HT1080 (cell line): ENCODE measurements at places on chromosomes 6 and 20.
A peak's percentile ranks its signal among the peaks of the same experiment; 100 is the strongest.

DNA sequence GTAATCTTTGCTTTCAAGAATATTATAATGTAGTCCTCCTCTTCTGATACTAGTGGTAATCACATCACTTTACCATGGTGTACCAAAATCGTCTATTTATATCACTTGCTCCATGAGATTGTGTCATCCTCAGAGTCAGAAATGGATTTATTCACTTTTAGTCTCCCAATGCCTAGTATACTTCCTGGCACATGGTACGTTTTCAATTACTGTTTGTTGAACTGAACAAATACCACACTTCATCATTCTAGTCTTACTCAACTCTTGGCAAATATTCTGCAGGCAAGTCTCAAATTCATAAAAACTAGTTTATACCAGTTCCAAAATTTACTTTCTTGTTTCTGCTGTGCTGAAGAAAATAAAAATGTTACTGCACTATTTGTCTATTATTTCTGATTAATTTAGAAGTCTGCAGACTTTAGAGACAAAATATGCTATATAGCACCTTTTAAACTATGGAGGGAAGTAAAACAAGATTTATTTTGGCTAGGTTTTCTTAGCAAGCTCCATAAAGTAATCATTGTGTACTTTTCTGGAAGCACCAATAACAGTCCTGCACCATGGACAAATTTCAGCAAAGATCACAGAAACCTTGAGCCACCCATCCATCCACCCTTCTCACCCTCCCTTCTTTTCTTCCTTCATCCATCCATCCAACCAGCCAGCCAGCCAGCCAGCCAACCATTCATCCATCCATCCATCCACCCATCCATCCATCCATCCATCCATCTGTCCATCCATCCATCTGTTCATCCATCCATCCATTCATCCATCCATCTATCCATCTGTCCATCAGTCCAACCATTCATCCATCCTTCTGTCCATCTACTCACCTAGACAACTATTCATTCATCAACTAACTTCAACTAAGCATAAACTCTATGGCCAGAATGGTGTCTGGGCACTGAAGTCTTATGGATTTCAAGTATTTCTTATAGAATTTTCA lies 102.1 kb upstream of the STMND1 start:
- DNase-seq, result peak; percentile 7

DNA sequence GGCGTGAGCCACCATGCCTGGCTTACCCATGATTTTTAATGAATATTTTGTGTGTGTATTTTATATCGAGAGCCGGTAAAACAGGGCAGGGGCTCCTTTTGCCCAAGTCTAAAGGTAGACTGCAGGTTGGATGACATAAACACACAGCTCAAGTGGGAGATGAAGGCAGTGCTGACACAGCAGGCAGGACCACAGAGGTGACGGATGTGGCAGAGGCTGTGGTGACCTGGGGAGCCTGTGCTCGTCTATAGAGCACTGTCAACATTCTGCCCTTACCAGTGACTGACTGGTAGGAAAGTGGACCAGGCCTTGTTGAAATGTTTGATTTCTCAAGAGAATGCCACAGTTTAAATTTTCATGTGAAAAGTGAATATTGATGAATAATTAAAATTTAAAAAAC lies 137.5 kb downstream of the ZFP64 start:
- no peak for DNase-seq

- DNase-seq, result no peak
These were observed 136.1 kb downstream of the TFAP2A start for GRCh38 chr6:10278746-10279145.

DNA sequence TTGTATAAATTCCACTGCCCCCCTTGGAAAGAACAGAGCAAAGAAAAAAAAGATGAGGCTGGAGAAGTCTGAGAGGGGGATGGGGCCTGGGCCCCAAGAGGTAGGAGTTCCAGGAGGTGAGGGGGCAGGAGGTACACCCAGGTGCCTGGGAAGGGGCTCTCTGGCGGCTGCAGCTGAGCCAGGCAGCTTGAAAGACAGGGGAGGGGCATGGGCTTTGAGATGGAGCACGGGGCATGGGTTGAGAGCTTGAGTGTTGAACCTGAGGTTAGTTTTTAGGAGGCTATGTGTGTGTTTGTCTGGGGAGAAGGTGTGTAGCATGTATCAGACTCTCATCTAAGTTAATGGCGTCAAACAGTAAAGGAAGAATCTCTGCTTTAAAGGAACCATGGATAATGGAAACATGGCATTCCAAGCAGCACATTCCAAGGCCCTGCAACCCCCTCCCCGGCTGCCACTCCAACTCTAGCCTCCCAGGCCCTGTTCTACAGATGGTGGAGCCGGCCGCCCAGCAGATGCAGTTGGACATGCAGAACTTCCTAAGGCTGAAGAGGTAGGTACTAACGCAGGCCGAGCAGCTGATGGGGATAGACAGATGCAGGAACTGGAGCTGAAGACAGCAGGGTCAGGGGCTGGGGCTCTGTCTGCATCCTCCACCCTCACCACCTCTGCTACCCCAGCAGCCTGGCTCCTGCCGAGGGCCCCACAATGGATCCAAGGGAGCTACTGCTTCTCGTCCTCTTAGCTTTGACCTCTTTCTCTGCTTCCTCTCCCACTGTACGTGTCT lies 42.1 kb downstream of the MDFI start:
- no peak for DNase-seq

GRCh38 chr6:35497571-35498421 lies 917 bp upstream of the TEAD3 start:
- DNase-seq, result peak; percentile 43
